LNCaP clone FGC (cell line): ENCODE measurements at places on chromosomes 7 and 10.

GRCh38 chr10:112039823-112040222, 143.7 kb downstream of the GPAM start:
- DNase-seq: no peak

- DNase-seq: no peak
Observed at GRCh38 chr7:81672872-81673271, 97.0 kb downstream of the HGF start.

GRCh38 chr10:88361995-88362807, 220.9 kb downstream of the RNLS start:
- DNase-seq: no peak

- no peak for DNase-seq
Observed at GRCh38 chr10:79322616-79323543, 24.4 kb upstream of the PPIF start.

DNA sequence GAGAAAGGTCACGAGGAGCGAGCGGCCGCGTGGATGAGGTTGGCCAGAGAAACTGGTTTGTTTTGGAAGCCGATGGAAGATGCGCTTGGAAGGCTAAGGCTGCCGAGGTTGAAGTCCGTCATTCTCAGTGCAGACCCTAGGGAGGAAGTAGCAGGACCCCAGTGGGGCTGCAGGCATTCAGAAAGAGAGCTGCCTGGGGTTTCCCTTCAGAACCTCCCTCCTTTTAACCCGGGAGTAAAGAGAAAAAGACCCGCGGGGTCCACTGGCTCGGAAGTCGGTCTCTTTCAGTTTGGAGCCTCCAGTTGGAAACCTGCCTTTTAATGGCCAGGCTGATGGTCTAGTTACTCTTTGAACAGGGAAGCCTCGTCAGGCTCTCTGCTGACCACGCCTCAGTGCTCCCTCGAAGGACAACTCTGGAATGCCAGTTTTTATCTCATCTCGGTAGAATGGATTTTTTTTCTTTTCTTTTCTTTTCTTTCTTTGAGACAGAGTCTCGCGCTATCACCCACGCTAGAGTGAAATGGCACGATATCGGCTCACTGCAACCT, 188.6 kb downstream of the CUX1 start:
- no peak for DNase-seq

DNA sequence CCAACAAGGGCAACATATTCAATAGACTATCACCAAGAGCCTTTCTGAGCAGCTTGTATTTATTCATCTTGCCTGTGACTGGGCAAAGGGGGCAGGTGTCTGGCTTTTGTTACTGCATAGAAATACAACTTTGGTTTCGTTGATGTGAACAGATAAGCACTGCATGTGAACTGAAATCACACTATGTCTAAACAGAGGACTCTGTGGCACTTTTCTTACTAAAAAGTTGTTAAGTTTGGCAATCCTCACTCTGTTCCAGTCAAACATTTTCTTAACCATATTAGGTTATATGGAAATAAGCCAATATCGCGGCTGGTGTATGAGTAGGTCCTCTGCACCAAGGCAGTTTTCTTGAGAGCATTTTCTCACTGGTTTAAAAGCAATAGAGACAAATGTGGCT, 48.5 kb downstream of the CALD1 start:
- DNase-seq: no peak

DNA sequence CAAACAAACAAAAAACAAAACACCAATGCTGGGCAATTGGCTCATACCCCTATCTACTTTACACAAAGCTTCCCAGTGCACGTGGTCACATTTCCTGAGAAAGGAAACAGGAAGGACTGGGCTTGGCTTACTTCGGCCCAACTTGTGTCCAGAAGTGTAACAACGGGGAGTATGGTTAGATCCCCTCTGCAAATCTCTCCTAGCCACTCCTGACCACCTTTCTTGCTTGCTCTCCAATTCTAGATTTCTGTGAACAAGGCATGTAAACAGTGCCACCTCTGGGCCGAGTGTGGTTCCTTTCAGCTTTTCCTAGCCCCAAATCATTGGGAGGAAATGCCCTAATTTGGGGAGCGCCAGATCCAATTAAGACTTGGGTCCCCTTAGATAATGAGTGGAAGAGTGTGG, 21.0 kb upstream of the FRAT2 start:
- DNase-seq: no peak

- DNase-seq: no peak
Observed at GRCh38 chr10:118557946-118558345, 37.5 kb downstream of the PRLHR start.

DNA sequence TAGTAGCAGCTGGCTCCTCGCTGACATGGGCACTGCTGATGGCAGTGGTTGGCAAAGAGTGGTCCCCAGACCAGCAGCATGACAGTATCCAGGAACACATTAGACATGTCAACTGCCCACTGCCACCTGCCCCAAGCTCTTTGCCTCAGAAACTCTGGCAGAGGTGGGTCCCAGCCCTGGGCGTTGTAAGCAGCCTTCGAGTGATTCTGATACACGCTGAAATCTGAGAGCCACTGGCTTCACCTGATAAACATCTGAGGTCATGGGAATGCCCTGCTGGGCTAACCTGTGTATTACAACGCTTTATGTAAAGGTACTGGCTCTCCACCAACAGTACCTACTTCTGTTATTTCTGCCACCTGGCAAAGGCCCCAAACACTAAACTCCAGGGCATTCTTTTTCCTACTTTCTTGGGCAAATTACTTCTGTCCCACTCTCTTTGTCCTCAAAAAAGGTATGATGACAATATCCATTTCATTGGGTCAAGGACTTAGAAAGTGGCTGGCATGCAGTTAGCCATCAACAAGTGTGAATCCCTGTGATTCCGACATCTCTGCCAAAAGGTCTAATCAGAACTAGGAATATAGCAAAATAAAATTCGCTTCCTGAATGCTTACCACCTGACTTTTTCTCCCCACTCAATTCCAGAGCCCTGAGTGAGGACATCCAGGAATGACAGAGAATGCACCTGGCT, 9.2 kb downstream of the SGMS1 start:
- no peak for DNase-seq

GRCh38 chr10:128152741-128153580, 26.7 kb upstream of the MKI67 start:
- DNase-seq: no peak

- DNase-seq: no peak
Observed at GRCh38 chr7:20131776-20132175, 85.4 kb downstream of the MACC1 start.

- DNase-seq: no peak
Observed at GRCh38 chr7:12397671-12398070, 6.0 kb downstream of the VWDE start.

DNA sequence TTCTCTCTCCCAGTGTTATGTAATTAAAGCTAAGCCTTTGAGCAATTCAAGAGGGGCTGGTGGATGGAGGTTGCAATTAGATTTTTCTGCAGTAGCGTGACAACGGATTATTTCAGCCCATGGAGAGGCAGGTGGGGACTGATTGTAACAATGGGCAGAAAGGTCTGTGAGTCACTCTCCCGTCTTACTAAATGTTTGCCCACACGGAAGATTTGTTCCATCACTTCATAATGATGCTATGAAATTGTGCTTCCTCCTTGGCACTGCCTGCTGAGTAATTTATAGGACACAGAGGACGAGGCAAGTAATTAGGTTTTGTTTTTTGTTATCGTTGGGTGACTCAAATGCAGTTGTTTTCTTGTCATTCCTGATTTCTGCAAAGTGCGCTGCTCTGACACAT, 594.5 kb upstream of the DPP6 start:
- DNase-seq: no peak

- DNase-seq: no peak
Observed at GRCh38 chr10:82564353-82565196, 689.6 kb downstream of the NRG3 start.

GRCh38 chr7:77497079-77497478, 40.0 kb upstream of the PTPN12 start:
- no peak for DNase-seq

DNA sequence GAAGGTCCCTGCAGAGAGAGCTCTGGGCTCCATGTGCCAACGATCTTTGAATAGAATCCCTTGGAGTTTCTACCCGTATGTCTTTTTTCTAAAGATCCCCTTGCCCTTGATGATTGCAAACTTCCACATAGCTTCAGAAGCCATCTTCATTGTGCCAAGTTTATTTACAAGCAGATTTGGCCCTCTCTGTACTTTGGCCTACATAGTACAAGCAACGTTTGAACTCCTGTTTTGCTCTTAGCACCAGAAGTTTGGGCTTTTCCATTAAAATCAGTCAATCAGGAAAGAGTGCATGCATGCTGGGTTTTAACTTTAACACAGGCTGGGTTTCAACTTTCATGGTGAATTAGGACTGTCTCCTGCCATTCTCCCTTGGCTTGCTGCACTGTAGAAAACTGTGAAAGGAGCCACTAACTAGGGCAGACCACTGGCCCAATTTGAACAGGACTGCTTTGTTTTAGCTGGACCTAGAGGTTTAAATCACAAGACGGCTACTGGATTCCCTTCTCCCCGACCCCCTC, 557.6 kb upstream of the GALNT17 start:
- DNase-seq: no peak

DNA sequence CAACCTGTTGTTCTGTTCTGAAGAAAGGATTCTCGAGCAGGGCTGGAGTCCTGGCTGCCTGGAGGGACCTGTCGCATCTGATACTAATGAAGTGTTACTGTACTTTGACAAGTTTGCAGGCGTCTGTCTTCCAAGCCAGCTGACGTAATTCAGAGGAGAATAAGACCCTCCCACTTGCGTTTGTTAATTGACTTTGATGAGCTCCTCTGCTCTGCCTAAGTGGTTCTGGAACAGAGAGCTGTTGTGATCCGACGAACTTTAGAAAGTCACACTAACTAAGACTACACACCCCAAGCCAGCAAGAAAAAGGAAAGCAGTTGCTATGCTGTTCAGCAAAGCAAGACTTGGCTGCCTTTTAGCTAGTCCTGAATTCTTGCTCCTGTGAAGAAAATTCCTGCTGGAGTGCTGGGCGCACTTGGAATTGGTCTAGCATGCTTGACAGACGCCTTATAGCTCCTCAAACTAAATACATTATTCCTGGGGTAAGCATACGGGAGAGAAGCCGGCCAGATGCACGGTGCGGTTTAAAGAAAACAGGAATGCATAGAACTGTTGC, 200.3 kb downstream of the CACNB2 start:
- no peak for DNase-seq

GRCh38 chr10:71270301-71271220, 48.5 kb upstream of the SLC29A3 start:
- peak; percentile 19 for DNase-seq

DNA sequence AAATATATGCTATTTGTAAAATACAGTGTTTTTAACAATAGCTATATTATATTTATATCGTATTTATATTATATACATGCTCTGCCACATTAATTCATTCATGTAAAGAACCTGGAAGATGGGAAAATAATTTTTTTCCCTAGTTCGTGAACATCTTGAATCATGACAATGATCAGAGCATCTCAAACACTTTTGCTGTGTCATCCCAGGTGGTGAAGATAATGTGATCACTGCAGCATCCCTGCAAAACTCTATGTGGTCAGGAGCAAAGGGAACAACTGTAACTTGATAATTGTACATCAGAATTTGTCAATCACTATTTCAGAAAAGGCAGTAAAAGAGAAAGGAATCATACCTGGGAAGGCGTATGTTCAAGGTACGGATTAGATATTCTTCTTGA, 39.3 kb downstream of the RAPGEF5 start:
- DNase-seq: no peak

DNA sequence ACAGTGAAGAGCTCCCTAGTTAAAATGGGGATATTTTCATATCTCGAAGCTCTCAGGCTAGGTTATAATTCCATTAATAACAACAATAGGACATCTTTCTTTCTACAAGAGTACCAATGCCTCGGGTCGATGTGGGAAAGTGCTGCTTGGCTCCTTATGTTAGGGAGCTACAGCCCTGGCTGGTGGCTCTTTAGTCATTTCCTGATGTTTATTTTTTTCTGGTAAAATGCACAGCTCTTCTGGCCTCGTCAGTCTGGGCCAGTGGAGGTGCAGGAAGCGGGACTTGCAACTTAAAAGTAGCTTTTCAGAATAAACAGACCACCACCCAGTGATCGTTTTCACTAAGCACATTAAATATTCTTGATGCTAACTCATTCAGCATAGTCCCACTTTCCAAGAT, 58.3 kb downstream of the MKX start:
- no peak for DNase-seq

DNA sequence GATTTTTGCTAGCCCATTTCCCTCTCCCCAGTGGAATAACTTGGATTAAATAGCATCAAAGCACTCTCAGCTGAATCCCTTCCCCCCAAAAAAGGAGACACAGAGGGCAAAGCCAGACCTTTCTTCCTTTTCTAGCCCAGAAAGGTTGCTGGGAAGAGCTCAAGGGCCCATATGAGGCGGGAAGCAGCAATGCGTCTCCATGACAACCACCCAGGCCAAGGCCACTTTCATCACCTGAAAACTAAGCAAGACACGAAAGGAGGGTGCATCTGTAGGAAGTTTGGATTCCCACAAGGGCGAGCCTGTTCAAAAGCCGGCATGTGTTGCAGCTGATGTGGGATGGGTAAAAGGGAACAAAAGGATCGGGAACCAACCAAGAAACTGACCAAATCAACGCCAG, 229.1 kb downstream of the PLXNA4 start:
- no peak for DNase-seq

GRCh38 chr10:83880252-83880791, 259.0 kb upstream of the GHITM start:
- DNase-seq: no peak

DNA sequence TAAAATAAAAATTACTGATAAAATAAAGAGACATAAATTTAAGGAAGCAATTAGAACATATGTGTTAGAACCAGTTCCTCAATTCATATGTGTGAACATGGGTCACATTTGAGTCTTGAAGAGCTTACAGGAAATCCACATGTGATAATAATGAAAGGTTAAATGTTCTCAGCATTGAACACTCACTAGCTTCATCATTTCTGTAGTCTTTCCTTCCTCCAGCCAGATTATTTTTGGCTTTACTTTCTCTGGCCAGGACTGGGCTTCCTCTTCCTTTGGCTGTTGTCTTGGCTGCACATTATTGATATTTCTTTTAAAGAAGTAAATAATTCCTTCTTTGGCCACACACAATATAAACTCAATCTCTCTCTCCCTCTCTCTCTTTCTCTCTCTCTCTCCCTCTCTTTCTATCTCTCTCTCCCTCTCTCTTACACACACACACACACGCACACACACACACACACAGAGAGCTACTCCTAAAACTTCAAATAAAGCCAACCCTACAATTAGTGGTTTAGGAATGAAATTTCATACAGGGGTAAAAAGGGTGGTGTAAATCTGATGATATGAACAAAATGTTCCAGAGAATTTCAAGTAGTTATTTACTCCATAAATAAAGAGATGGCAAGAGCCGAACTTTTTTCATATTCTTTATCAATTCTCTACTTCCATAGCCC, 171.2 kb downstream of the REEP3 start:
- no peak for DNase-seq

- no peak for DNase-seq
Observed at GRCh38 chr10:11713186-11713743, 28.9 kb upstream of the ECHDC3 start.

- no peak for DNase-seq
Observed at GRCh38 chr7:134200970-134201369, 73.8 kb downstream of the LRGUK start.

DNA sequence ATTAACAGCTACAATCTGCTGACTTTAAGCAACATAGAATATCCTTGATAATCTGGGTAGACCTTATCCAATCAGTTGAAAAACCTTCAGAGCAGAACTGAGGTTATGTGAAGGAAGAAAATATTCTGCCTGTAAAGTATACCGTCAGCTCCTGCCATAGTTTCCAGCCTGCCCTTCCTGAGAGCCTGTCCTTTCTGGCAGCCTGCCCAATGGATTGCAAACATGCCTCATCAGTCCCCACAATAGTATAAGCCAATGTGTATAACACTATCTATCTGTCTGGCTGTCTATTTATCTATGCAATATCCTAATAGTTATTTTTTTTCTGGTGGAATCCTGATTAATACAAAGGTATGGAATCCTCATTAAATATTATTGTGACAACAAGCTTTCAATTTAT, 489.2 kb upstream of the KCND2 start:
- DNase-seq: no peak
